Femur (tissue), 1 donor: ENCODE measurements at places on chromosomes 1 and 21.
A peak's percentile ranks its signal among the peaks of the same experiment; 100 is the strongest.

- DNase-seq: no peak
These were observed 842.2 kb downstream of the USP25 start for GRCh38 chr21:16572032-16572431.

DNA sequence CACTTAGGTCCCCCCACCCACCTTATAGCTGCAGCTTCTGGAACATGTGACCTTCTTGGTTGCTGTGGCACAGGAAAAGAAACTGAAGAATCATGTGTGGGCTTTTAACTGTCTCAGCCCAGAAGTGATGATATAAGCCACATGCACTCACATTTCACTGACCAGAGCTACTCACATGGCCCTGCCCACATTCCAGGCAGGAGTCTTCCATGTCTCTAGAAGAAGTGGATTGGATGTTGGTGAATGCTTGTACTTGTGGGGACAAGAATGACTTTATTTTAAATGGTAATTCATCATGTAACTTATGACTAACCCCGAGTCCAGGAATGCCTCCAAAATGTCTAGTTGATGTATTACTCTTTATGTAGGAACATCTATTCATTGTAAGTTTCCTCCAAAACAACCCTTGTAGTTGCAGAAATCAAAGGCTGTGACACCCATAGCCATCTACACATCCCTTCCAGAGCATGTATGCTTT lies 15.8 kb upstream of the CAMK1G start:
- no peak for DNase-seq

- DNase-seq: peak; percentile 85
These were observed 1.3 kb downstream of the AGRN start for GRCh38 chr1:1021010-1021919.

DNA sequence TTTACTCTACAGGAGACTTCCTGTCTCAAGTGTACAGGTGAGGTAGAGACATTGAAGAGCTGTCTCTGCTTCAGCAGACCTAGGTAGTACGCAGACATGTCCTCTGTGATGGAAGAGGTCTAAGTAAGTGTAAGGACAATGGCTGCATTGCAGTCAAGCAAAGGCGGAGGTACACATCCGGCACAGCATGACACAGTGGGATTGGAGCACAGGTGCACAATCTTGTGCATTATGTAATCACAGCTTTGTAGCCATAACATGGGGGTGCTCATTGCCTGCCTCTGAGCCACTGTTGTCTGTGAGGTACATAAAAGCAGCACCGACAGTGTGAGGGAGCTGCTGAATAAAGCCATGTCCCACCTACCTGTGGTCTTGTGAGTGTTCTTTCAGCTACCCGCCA lies 66.4 kb upstream of the CCDC190 start:
- DNase-seq: no peak

GRCh38 chr21:41678016-41678923 lies 88.6 kb downstream of the RIPK4 start:
- DNase-seq: no peak

DNA sequence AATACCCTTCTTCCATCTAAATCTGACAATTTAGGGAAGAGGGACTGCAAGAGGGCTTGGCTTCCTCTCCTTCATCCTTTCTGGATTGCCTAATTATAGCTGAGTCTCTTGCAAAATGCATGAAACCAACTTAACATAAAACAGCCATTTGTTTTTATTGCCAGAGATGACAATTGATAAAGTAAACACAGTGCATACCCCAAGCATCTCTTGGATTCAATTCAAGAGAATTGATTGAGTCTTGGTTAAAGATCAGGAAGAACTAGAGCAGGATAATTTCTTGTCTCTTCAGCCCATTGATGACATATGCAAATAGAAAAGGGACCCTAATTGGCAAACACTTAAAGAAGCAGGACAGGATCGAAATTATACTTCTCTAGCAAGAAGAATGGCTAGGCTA lies 617.1 kb upstream of the PTBP2 start:
- no peak for DNase-seq

DNA sequence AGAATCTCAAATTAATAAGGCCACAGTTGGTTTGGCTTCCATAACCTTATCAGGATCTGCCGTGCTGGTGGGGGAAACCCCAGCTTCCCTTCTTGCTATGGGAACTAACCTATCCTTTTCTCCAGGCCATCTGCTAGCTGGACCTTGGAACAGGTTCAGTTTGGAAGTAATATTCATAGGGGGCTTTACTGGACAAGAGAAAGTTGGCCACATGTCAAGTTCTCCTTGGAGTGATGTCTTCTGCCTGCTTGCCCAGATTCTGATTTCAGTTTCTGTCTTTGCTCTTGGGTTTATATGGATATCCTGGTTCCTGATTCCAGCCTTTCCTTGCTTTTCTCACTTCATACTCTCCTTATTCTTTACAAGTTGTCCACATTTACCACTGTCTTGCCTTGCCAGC lies 279.6 kb downstream of the ASTN1 start:
- peak; percentile 30 for DNase-seq

GRCh38 chr1:9302745-9303524 lies 10.2 kb downstream of the SPSB1 start:
- peak; percentile 45 for DNase-seq

- no peak for DNase-seq
These were observed 68.5 kb downstream of the BACE2 start for GRCh38 chr21:41236352-41236973.

DNA sequence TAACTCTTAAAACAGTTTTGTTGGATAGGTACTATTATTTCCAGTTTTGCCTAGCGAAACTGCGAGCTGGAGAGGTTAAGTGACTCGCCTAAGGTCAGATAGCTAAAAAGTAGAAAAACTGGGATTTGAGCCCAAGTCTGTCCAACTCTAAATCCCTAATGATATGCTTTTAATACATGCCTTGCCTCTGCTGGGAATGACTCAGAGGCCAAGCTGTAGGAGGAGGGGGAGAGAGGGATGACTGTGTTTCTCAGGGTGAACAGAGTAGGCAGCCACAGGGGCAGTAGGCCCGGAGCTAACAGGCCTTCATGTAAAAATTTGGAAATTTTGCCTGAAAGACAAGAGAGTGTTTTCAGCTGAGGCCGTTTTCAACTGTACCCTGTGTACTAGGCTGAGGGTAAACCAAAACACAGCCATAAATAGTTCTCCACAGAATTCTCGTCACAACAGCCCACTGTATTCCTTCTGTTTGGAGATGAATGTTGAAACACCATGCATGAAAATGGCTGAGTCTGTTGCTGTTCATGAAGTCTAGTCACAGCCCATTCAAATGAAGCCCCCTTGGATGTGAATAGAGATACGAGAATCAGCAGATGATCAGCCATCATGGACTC lies 107.5 kb upstream of the HOOK1 start:
- peak; percentile 57 for DNase-seq

- DNase-seq: no peak
These were observed 28.8 kb downstream of the COP1 start for GRCh38 chr1:176178316-176178715.

- peak; percentile 51 for DNase-seq
These were observed 40.0 kb upstream of the UBE2U start for GRCh38 chr1:64163431-64163830.

GRCh38 chr1:156465747-156466365 lies 34.7 kb downstream of the MEF2D start:
- no peak for DNase-seq

- no peak for DNase-seq
These were observed 75.8 kb upstream of the LHX8 start for GRCh38 chr1:75058424-75058823.

DNA sequence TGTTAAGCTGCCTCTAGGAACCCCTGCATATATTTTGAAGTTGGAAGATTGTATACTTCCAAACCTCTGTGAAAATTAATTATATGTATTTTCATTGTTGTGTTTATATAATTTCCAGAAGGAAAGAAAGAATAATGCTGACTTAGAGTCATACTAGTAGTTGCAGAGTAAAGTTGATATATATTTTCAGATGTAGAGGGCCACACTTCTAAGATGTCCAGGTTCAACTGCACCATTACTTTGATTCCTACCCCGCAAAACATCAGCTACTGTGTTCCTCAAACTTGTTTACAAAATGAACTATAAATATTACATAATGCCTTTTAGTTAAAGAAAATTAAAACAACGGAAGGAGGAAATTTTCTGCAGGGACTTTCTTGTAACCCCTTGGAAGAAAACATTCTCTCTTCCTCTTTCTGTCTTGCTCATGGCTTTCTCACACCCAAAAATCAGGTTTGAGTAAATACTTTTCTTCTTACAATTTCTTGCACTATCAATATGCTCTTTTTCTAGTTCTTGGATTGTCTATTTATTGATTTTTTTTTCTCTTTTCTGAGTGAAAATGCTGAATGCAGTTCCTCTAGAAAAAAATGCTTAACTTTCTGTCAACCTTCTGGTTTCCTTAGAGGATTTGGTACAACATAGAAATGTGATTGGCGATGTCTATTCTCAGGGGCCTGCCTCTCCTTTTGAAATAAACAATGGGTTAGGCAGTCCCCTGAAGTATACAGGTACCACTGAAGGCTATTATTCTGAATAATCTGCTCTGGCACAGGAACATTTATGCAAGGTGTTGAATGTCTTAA lies 867.8 kb downstream of the TTLL7 start:
- no peak for DNase-seq

DNA sequence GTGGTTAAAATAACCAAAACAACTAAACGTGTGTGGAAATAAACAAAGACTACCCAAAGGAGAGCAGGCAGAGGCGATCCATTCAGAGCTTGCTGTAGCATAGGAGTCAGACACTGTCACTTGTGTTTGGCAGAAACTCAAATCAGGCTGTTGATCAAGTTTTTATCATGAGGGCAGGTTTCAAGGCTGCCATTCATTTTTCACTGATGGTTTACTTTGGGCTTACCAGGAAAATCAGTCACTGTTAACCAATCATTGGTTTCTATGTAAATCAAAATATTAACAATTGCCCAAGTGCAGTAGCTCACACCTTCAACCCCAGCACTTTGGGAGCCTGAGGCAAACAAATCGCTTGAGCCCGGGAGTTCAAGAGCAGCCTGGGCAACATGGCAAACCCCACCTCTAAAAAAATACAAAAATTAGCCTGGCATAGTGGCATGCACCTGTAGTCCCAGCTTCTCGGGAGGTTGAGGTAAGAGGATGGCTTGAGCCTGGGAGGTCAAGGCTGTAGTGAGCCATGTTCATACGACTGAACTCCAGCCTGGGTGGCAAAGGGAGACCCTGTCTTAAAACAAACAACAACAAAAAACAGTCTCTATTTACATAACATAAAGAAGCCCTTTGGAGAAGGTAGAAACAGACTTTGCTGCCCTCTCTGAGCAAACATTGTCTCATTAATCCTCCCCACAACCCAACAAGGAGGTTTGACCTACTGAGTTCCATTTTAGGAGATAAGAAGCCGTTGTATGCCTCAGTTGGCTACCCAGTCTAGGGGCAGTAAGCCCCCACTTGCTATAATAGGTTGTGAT lies 21.1 kb upstream of the ETS2 start:
- no peak for DNase-seq

DNA sequence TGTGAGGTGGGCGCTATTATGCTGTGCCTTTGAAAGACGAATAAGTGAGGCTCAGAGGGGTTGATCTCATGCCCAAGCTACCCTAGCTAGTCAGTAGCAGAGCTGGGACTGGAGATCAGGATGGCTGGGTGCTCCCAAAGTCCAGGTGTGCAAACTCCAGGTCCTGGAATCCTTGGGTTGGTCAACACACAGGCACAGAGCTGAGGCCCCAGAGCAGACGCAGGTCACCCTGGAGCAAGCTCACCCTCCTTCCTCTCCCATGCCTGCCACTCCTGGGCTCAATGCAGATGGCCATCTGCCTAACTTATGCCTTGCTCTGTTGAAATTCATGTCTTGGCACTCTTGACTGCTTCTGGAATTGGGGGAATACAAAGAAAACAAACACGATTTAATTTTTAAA lies 587.2 kb downstream of the PTPRU start:
- no peak for DNase-seq

DNA sequence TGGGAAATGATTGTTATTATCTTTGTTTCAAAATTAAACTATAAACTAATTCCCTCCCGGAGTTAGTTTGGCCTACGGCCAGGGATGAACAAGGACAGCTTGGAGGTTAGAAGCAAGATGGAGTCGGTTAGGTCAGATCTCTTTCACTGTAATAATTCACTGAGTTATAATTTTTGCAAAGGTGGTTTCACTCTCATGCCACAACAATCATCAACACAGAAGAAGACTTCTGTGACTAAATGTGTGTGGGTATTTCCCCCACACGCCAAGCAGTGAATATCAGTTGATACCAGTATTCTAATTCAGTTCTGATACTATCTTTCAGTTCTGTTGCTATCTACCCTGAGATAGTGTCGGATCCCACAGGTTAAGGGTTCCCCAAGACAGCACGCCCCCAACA lies 215.1 kb downstream of the S1PR1 start:
- DNase-seq: no peak

DNA sequence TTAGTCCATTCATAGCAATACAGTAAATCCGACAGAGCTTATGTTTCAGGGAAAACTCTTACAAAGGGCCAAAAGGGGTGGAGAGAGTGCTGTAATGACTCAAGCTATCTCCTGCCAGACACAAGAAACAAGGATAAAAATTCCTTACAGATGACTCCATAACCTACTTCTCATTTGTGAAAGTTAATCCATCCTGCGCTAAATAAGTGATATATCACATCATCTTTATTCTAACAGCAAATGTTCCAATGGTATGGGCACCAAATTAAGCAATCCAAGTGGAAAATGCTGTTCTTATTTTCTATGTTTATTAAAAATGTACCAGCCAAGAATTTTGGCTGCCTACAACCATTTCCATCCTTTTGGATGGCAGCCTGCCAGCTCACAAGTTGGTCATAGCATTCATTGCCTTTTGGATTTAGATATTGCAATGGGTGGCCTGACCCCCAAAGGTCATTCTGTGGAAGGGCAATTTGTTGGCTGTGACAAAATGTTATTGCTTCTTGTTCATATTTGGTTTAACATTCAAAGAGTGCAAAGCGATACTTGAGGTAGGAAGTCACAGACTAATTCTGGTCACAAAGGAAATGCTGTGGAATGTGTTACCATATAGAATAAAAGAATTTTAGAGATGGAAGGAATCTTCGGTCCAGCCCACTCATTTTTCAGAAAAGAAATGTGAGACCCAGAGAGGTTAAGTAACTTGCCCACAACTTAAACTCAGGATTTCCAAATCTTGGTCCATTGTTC lies 2.8 kb upstream of the ENAH start:
- DNase-seq: peak; percentile 80

DNA sequence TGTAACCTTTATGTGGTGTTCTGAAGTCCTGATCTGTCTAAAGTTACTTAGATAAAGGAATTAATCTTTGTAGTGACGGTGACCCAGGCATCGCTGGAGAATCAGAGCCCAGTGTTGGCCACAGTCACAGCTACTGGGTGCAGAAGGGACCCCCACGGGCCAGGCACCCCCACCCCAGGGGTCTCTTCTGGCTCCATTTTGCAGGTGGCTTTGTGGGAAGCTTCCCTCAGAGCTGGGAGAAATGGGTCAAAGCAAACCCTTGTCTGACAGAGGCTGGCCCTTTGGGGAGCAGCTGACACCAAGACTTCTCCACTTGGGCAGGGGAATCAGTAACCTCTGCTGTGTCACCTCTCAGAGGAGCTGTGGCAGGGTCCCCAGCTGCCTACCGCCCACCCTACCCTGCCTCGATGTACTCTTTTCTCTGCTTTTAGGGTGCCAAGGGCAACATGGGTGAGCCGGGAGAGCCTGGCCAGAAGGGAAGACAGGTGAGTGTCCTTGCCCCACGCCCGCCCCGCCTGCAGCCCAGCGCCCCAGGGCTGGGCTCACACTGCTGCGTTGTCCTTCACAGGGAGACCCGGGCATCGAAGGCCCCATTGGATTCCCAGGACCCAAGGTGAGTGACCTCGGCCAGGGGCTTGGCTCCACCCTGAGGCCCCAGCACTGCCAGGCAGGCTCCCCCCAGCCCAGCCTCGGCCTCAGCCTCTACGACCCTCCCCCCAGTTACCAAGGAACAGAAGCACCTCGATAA lies 17.7 kb downstream of the COL6A2 start:
- DNase-seq: no peak

GRCh38 chr1:183836598-183836997 lies 31.7 kb downstream of the RGL1 start:
- DNase-seq: no peak
